B cell (primary cell): ENCODE measurements at places on chromosomes 11 and 22. TPM values are rescaled to one million over a fixed set of nuclear protein-coding genes. Genes with fewer than 3 reads are reported as not detected.

Gene EMID1
- 0.19 TPM in 1 of 2 replicates, not detected in the other for polyA plus RNA-seq

Gene IGHMBP2
- polyA plus RNA-seq = 18.3 and 42.9 TPM in 2 replicates

Gene GNB1L
- polyA plus RNA-seq = 6.0 and 12.1 TPM in 2 replicates

Gene PATE2
- not detected in 2 replicates for polyA plus RNA-seq

Gene TUBA8
- 2.8 and 3.4 TPM in 2 replicates for polyA plus RNA-seq

Gene WNT11
- polyA plus RNA-seq = 0.07 TPM in 1 of 2 replicates, not detected in the other

Gene CTR9
- 8.4 and 9.0 TPM in 2 replicates for polyA plus RNA-seq

Gene HTR3B
- polyA plus RNA-seq = not detected in 2 replicates

Gene TRIM49
- polyA plus RNA-seq = not detected in 2 replicates

Gene CARD18
- polyA plus RNA-seq = not detected in 2 replicates

Gene E2F8
- polyA plus RNA-seq = 0.13 and 0.24 TPM in 2 replicates

Gene OR5AN1
- 0.17 TPM in 1 of 2 replicates, not detected in the other for polyA plus RNA-seq

Gene MS4A3
- not detected in 2 replicates for polyA plus RNA-seq

Gene XKR3
- polyA plus RNA-seq = not detected in 2 replicates

Gene CEP126
- 1.00 and 1.1 TPM in 2 replicates for polyA plus RNA-seq

Gene TRIM51
- not detected in 2 replicates for polyA plus RNA-seq

Gene CFAP300
- not detected in 2 replicates for polyA plus RNA-seq

Gene PITPNM1
- polyA plus RNA-seq = 136 and 166 TPM in 2 replicates

Gene SCO2
- polyA plus RNA-seq = 14.2 and 15.4 TPM in 2 replicates

Gene GLYAT
- not detected in 2 replicates for polyA plus RNA-seq

Gene OR2AT4
- not detected in 2 replicates for polyA plus RNA-seq

Gene PNPLA3
- polyA plus RNA-seq = 0.15 TPM in 1 of 2 replicates, not detected in the other

Gene DEUP1
- not detected in 2 replicates for polyA plus RNA-seq

Gene PLAAT2
- 3.4 and 4.0 TPM in 2 replicates for polyA plus RNA-seq

Gene TSSK2
- 0.15 and 0.17 TPM in 2 replicates for polyA plus RNA-seq

Gene SCGB1D2
- not detected in 2 replicates for polyA plus RNA-seq

Gene GDPD4
- not detected in 2 replicates for polyA plus RNA-seq

Gene DDT
- polyA plus RNA-seq = 88.0 and 142 TPM in 2 replicates

Gene CBLIF
- not detected in 2 replicates for polyA plus RNA-seq

Gene SCGB2A2
- polyA plus RNA-seq = not detected in 2 replicates

Gene MFNG
- 98.6 and 125 TPM in 2 replicates for polyA plus RNA-seq

Gene PIH1D2
- 0.06 TPM in 1 of 2 replicates, not detected in the other for polyA plus RNA-seq

Gene SHISAL1
- not detected in 2 replicates for polyA plus RNA-seq

Gene PPM1F
- 13.3 and 18.1 TPM in 2 replicates for polyA plus RNA-seq

Gene OR52H1
- 0.15 TPM in 1 of 2 replicates, not detected in the other for polyA plus RNA-seq

Gene CARD16
- 30.1 and 33.5 TPM in 2 replicates for polyA plus RNA-seq

Gene DEFB131B
- not detected in 2 replicates for polyA plus RNA-seq

Gene TEX54
- polyA plus RNA-seq = not detected in 2 replicates

Gene DNAJC24
- polyA plus RNA-seq = 10.7 and 10.9 TPM in 2 replicates

Gene SCN3B
- polyA plus RNA-seq = not detected in 2 replicates
